Adrenal gland (tissue), 19 donors: ENCODE measurements at places on chromosomes 16 and 17. TPM values are rescaled to one million over a fixed set of nuclear protein-coding genes. Genes with fewer than 3 reads are reported as not detected.

DNA sequence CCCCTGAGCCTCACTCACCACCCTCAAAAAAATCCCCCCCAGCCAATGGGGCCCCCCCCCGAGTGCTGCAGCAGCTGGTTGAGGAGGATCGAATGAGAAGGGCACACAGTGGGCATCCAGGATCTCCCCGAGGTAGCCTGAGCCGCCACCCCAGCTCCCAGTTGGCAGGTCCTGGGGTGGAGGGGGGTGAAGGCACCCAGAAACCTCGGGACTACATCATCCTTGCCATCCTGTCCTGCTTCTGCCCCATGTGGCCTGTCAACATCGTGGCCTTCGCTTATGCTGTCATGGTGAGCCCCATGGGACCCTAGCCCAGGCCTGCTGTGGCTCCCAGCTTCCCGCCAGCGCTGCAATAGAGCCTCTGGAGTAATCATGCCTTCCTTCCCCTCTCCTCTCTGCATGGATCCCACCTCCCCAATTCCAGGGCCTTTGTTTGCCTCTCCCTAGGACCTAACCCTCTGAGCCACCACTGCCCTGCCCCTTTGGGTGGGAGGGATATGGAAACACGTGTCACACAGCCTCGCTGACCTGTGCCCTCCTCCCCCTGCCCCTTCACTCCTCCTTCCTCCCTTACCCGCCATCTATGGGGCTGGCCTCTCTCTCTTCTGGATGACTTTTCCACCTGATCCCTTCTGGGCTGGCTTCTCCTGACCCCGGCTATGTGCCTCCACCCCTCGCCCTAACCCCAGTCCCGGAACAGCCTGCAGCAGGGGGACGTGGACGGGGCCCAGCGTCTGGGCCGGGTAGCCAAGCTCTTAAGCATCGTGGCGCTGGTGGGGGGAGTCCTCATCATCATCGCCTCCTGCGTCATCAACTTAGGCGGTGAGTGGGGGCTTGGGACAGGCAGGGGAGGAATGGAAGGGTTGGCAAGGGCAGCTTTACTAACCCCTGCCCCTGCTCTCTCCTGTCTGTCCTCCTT is 1.9 kb downstream of the PRRT2 start:
- DNase-seq = peak; percentile 50

DNA sequence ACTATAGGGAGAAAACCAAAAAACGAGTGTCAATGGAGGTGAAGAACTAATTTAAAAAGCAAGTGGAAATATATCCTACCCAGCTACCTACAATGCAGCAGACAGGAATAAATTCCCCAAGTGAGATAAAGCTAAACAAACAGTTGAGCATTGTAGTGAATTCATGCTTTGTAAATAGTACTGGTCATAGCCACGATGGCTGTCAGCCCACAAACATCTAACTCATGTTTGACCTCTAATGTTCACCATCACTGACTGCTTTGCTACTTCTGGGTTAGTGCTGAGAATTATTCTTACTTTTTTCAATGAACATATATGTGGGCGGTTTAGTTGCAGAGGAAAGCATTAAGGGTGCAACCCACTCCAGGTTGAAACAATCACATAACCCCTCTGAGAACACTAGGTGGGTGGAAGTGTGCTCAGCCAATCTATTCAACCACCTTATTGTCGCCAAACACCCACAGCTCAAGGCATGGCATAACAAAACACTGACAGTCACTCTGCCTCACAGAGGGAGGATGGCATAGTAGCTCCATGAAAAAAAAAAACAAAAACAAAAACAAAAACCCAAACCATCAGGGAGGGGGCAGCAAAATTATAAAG is 264.1 kb downstream of the ZFHX3 start:
- no peak for DNase-seq

- DNase-seq = no peak
These were observed 105.0 kb downstream of the ZNF778 start for GRCh38 chr16:89322321-89323119.

DNA sequence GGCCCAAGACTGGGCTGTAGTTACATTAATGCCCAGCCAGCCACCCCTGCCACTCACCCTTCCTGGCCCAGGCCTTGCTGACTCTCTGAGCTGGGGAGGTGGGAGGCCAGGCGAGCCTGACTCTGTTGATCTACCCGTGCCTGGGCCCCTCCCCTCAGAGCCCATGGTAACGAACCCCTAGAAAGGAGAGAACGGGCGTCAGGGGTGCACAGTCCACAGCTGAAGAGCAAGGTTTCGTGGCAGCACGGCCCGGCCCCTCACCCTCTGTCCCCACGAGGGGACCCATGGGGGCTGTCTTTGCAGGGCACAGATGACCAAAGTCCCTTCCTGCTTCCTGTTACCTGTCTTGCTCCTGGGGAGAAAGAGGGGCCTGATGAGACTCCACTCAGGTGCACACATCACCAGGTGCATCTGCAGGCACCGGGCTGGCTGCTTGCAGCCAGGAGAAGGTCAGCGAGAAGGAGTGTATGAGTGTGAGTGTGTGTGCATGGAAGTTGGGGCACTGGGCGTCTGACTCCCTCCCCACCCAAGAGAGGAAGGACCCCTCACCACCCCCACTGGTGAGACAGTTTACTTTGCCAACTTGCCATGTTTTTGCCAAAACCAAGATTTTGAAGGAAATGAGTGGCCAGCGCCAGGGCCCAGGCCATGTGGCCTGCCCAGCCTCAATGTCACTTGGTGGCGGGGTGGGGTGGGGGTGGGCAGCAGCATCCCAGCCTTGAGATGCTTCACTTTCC is 359.1 kb downstream of the SEC14L1 start:
- DNase-seq = no peak

DNA sequence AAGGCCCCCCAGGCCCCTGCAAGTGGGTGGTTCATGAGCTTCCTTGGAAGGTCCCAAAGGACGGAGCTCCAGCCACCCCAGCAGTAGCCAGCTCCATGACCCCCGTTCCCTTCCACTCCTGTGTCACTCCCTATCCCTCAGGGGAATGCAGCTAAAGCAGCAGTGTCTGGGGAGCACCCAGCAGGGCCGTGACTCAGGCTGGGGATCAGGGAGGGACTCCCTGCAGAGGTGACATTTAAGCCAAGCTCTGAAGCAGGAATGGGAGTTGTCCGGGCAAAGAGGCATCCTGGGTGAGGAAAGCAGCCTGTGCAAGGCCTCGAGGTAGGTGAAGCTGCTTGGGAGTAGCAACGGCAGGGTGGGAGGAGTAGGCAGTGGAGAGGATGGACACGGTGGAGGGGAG is 11.1 kb upstream of the NPTX1 start:
- no peak for DNase-seq

DNA sequence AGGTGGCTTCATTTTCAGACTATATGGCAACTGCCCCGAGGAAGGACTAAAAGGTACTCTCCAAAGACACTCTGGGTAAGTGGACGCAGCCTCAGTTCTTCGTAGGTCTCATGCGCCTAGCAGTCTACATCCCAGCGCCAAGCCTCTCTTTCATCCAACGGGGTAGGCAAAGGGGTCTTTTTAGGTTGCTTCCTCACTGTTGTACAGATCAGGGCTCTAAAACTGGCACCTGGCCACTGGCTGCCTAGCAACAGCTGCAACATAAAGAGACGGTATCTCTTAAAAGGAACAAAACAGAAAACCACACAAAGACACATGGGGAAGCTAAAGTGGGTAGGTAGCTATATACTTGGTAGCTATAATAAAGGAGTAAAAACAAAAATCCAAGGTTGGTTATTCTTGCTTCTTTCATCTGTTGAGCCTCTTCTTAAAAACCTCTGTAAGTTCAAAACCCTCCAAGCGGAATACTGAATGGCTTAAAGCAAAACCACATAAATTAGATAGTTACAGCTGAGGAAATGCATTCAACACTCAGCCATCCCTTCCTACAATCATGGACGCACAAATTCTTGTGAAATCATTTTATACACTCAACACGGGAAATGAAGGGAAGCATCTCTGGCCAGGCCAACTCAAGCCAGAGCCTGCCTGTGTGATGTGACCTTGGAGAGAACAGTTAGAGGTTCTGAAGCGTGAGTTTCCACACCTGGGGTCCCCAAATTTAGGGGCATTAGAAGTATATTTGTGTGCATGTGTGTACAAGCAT is 22.7 kb downstream of the CYTH1 start:
- no peak for DNase-seq

P2RX1 gene
- total RNA-seq = 0.84 TPM

- DNase-seq = no peak
These were observed 80.8 kb downstream of the SOCS1 start for GRCh38 chr16:11175106-11175786.

CFAP119 gene
- total RNA-seq = 7.9 TPM

DNA sequence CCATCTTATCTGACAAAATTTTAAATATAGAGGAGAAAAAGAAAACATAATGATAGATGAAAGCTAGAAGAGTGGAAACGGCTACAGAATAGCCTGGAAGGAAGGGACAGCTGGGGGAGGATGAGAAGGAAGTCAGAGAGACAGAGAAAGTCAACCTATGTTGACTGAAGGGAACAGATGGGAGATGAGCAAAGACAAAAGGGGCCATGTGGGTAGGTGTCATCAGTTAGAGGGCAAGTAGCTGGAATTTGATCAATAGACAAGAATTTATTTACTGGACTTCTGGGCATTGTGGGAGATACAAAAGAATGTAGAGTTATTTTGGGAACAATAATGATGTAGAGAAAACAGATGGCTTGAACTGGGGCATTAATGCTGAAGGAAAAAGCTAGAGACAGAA is 194.4 kb downstream of the ANKFN1 start:
- no peak for DNase-seq

- DNase-seq = no peak
These were observed 7.1 kb downstream of the ECI1 start for GRCh38 chr16:2244301-2244700.
